ENCODE measurements at places on chromosomes 1 and 21.

DNA sequence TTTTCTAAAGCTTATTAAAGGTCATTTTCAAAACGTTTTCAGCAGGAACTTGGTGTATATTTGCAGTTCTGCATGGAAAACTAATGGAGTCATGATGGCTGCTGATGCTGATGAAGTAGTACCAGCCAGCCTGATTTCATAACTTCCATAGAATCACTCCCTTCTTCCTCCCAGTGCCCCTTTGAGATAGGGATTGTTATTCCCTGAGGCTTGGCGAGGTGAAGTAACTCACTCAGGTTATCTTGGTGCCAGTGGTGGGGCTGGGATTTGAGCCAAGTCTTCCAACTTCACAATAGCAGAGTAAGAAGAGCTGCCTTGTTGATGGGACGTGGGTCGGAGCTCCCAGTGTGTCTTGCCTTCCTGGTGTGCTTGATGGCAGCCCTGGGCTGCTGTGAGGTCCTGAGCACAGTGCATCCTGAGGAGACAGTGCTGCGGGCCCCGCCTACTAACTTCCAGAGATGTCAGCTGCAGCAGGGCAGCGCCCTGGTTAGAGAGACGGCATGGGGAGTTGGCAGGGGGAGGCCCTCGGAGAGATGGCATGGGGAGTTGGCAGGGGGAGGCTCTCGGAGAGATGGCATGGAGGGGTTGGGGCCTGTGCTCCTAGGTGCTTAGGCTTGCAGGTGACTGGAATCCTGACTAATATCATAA is 92.6 kb downstream of the PCBP3 start:
- DNase-seq, result no peak

- DNase-seq, result no peak
Observed at GRCh38 chr1:232259333-232259732, 370.6 kb downstream of the SIPA1L2 start.

- DNase-seq, result no peak
Observed at GRCh38 chr1:175373786-175374623, 181.4 kb upstream of the KIAA0040 start.

GRCh38 chr1:54158071-54158470 is 5.3 kb upstream of the CDCP2 start:
- DNase-seq, result no peak

- no peak for DNase-seq
Observed at GRCh38 chr21:15029077-15029476, 35.7 kb downstream of the NRIP1 start.

- DNase-seq, result no peak
Observed at GRCh38 chr21:31558189-31558961, 101.1 kb upstream of the SOD1 start.

DNA sequence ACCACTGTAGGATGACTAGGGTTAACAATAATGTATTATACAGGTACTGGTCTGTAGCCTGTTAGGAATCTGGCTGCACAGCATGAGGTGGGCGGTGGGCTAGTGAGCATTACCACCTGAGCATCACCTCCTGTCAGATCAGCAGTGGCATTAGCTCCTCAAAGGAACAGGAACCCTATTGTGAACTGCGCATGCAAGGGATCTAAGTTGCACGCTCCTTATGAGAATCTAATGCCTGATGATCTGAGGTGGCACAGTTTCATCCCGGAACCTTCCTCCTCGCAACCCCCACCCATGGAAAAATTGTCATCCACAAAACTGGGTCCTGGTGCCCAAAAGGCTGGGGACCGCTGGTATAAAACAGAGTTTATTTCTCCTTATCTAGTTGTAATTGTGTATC is 147.6 kb downstream of the FGGY start:
- DNase-seq, result no peak

- no peak for DNase-seq
Observed at GRCh38 chr1:225422795-225423517, 4.9 kb downstream of the LBR start.

GRCh38 chr1:228004856-228005462 is 1.8 kb upstream of the WNT3A start:
- DNase-seq, result no peak

- DNase-seq, result no peak
Observed at GRCh38 chr1:111202366-111202706, 1.9 kb upstream of the DENND2D start.

DNA sequence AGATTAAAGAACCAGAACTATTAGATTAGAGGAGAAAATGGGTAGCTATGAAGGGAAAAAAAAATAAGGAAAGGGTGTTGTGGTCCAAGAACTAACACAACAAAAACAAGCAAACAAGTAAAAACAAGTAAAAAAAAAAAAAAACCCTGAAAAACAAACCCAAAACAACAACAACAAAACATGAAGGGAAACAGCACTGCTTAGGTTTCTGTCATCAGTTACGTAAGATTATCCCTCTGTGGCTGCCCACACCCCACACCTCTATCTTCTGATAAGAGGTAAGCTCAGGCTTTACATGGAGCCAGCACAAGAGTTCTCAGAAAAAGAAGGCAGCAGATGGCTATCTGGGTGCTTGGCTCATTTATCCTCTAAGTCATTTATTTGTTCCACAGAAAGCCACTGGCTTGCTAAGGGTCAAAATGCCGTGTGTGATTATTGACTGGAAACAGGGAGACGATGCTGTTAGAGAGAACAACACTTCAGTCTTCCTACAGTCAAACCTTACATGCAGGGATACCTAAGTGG is 57.5 kb downstream of the KIAA0319L start:
- DNase-seq, result no peak

- DNase-seq, result no peak
Observed at GRCh38 chr1:37667023-37667671, 25.2 kb upstream of the CDCA8 start.

DNA sequence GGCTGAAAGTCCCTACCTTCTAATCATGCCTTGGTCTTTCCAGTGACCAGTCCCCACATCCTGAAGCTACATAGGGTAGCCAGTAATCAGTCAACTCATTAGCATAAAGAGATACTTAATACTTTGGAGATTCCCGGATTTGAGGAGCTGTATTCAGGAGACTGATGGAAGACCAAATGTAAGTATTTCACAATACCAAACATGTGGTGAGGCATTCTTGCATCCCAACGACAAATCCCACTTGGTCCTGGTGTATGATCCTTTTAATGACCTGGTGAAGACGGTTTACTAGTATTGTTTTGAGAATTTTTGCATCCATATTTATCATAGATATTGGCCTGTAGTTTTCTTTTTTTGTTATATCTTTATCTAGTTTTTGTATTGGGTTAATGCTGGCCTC is 40.6 kb downstream of the RGS7 start:
- no peak for DNase-seq

DNA sequence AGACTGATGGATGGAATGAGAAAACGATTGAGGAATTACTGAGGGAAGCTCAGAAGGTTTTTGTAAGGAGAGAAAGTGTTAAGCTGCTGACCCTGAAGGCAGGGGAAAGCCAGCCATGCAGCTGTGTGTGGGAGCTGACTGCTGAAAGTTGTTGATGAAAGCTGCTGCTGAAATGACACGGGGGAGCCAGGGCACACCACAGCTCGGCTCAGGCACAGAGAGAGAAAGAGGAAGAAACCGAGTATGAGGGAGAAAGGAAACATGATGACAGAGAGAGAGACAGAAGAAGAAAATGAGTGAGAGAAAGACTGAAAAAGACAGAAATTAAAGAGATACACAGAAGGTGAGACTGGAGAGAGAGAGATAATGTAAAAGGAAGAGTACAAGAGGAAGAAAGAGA is 115.5 kb downstream of the LRRC53 start:
- DNase-seq, result no peak

DNA sequence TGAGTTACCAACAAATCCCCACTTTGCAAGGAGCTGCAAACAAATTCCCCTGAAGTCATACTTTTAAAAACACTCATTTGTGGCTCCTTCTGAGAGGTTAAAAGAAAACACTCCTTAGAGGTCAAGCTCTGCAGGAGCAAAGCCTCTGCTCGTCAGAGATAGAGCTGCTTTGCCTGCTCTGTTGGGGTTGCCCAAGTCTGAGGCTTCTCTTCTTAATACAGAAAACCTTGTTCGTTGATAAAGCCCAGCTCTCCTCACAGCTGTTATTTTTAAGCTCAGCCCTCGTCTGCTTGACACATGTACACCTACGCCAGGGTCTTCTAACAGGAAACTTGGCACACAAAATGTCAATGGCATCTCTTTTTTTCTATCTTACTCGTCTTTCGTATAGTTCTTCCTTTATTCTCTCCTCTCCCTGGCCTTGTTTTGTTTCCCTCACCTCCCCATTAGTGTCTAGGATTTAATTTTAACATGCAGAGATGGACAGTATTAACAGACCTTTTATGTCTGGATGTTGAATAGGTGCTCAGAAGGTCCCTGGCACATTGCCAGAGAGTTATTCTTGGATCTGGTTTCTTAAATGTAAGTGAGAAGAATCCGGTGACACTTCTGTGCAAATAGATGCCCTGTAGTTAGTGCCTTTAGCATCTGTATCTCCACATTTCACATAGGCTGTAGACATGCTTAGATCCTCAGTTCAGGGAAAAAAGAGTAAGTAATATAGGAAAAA is 86.0 kb downstream of the LRRC53 start:
- no peak for DNase-seq

DNA sequence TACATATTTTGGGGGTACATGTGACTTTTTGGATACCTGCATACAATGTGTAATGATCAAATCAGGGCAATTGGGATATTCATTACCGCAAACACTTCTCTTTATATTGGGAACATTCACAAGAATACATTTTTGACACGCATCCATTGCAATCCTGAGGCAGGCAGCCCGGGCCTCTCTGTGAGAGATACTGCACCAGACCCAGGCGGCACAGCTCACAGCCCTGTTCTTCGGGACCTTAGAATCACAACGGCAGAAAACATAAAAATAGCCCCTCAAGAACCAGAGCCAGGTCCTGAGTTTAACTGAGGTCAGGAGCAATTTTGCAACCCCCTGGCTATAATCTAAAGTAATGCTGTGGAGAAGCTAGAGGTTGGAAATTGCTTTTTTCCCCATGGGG is 90.8 kb upstream of the PGBD5 start:
- no peak for DNase-seq

DNA sequence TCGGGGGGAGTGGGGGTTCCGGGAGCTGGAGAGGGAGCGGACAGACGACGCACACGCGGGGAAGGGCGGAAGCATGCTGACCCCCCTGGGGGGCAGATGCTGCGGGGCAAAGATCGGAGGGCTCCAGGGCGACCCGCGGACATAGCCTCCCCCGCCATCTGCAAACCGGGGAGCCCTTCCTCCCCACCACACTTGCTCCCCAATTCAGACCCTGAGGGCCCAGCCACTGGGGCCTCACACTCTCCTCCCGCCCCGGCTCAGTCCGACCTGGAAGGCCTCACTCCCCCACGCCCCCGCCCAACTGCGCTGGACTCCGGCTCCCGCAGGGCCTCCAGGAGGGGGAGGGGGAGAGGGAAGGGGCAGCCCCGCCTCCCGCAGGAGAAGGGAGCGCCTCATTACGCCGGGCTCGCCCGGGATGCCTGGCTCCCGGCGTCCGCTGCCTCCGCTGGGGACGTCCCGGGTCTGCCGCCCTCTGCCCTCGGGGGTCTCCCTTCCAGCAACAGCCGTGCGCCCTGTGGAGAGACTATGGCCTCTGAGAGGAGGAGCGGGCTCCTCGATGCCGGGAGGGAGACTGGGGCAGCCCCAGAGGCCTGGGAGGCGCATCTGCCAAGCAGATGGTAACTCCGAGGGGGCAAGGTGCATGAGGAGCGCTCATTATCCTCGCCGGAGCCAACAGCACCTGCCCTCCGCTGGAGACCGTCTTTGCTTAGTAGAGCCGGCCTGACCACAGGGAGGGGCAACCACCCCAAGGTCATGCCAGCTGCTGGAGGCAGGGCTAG is 636 bp upstream of the CAMK2N1 start:
- DNase-seq, result no peak

- DNase-seq, result no peak
Observed at GRCh38 chr1:201536558-201536957, 2.4 kb upstream of the NAV1 start.

DNA sequence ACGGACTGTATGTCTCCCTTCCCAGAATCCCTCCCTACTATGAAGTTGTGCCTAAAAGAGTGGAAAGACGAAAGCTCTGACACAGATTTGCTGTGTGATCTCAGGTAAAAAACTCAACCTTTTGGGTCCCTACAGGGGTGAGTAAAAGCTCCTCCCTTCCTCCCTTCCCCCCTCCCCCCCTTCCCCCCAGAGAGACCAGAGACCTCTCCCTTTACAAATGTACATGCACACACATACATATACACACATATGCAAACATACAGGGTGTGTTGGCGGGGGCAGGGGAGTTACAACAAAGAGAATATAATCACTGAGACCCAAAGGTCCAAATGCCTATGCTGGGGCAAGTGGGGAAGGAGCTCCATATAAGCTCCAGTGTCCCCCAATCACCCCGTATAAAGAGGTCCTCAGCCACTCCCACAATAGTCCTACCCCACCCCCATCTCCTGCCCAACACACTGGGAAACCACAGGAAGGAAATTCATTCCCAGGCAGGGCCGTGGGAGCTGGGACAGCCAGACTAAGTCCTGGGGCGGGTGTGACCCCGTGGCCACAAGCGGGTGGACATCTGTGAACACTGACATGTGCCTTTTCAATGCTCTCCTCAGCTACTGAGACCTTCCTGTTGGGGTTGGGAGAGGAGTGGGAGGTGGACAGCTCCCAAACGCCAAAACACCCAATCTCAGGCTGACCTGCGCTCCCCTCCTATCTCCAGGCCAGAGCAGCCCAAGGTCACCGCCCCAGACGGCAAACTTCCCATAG is 2.0 kb downstream of the MEF2D start:
- DNase-seq, result no peak

DNA sequence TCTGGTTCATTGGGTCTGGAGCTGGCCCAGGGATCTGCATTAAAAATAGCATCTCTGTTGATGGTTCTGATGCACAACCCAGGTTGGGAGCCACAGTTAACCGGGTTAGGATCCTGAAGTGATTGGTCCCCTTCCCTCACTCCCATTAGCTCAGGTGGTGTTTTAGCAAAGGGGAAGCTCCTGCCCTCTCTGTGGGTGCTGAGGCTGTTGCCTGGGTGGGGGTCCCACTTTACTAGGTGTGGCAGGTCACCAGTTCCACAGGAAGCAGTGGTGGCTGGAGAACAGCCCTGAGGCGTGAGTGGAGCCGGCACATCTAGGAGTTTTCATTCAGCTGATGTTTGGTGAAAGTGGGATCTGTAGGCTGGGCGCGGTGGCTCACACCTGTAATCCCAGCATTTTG is 86.5 kb downstream of the MAN1C1 start:
- no peak for DNase-seq

GRCh38 chr1:69535490-69535889 is 32.2 kb upstream of the LRRC7 start:
- no peak for DNase-seq

DNA sequence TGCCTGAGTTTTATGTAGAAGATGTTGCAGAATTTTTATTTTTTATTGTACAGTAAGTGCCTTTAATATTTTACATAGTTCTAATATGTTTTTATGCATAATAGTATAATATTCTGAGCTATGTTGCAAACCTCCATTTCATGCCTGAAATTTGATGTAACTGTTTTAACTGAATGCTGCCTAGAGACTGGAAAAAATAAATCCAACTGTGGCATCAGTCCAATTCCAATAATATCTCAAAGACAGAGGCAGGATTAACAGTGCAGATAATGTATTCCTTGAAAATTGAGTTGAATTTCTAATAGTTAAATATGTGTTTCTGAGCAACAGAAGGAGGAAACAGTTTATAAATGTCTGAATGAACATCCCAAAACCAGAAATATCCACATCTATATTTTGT is 61.1 kb upstream of the KIF1B start:
- DNase-seq, result no peak
